ENCODE measurements at places on chromosomes 2 and 18.

GRCh38 chr2:181882246-181883020 lies 9.1 kb upstream of the ITPRID2 start:
- DNase-seq = no peak

GRCh38 chr2:106161938-106162820 lies 31.9 kb downstream of the UXS1 start:
- no peak for DNase-seq

DNA sequence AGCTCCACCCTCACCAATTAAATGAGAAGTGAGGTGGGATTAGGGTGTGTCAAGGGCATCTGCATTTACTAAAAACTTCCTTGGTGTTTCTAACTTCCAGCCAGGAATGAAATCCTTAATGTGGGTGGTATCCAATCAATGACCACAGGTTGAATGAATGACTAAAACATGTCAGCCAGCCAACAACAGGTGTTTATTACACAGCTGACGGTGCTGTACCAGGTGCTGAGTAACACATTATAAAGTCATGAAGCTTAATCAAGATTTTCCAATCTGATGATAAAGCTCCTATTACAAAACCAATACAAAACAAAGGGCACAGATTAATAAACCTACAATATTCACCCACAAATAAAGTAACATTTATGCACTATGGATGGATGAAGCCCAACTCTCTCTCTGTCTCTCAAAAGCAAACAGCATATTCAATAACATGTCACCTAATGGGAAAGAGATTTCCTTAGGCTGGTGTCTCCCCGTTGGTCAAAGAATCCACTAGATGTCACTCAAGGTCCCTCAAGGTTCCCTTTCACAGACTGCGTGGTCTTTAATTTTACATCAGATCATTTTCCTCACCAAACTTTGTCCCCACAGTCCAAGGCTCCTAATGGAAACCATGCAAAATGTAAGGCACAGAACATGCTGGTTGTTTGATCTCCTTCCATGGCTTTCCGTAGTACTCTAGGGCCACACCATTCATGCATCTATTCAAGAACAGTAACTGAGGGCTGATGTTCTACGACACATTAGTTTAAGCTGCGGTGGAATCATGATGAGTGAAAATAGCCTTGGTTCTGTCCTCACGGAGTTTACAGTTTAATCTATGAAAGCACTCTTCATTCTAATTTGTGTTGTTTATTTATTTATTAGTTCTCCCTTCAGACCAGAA lies 6.4 kb upstream of the PTPN4 start:
- no peak for DNase-seq

GRCh38 chr18:26056291-26056690 lies 34.1 kb downstream of the SS18 start:
- DNase-seq = no peak

DNA sequence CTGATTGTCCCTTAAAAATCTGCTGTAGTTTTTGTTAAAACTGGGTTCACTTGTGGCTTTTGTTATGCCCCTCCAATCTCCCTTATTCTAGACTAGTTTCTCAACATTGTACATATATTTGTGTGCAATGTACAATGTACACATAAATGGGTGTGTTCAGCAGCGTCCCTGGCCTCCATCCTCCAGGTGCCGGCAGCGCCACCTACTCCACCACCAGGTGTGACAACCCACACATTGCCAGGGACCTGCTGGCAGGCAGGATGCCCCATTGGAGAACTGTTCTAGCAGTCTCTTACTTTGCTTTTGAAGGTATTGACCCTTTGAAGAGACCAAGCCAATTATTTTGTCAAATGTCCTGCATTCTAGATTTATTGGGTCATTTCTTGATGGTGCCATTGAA lies 75.4 kb downstream of the SH3RF3 start:
- DNase-seq = no peak

DNA sequence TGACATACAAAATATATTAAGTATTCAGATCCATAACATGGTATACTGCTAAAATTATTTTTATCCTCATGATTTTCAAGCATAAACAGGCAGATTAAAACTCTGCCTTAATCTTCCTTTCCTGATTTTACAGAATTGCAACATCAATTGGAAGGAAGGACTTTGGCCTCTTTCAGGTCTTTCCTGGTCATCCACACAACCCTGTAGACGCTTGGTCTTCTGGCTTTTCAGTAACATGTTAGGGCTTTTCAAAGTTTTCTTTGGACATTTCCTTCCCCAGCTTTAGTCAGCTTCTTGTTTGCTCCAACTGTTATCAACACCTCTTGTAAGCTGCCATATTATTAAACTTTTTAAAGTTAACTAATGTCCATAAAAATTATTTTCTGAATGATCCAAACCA lies 1364.9 kb upstream of the NRXN1 start:
- DNase-seq = no peak

GRCh38 chr2:237223201-237223861 lies 137.6 kb downstream of the COPS8 start:
- DNase-seq = no peak

All from type B pancreatic cell (in vitro differentiated cells).